ENCODE measurements at places on chromosomes 1 and 21.

- no peak for DNase-seq
Observed at GRCh38 chr1:202567738-202568137, 142.5 kb downstream of the SYT2 start.

DNA sequence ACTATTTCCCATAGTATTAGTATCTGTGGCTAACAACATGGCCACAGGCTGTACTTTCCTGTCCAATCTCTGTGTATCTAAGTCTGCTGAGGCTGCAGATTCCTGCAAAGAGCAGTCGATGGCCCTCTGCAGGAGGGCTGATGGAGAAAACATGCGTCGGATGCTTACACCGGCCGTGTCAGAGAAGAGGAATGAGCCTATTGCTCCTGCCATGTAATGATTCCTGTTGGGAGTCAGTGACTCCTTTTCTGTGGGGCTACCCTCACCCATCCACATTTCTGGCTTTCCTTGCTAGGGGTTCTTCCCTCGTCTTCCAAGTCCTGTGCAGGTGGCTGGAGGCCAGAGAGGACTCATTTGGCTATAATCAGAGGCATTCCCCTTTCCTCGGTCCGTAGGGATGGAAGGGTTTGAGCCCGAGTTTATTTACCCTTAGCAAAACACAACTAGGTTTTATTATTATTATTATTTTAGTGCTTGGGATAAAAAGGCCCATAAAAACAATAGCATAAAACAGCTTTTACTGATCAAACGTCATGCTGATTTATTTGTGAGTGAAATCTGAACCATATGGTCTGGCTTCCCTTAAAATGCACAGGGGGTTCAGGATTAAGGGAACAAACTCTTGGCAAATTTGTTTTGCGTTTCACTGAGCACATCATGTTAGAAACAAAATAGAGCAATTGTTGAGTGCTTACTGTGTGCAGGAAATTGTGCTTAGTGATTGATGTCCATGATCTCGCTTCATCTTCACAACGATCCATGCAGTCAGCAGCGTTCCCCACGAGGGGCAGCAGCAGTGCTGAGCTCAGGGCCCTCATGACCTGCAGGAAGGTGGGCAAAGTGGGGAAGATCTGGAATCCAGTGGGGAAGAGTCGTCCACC lies 70.8 kb downstream of the KIF26B start:
- DNase-seq: no peak

GRCh38 chr1:92817986-92818764 lies 13.7 kb upstream of the RPL5 start:
- no peak for DNase-seq

DNA sequence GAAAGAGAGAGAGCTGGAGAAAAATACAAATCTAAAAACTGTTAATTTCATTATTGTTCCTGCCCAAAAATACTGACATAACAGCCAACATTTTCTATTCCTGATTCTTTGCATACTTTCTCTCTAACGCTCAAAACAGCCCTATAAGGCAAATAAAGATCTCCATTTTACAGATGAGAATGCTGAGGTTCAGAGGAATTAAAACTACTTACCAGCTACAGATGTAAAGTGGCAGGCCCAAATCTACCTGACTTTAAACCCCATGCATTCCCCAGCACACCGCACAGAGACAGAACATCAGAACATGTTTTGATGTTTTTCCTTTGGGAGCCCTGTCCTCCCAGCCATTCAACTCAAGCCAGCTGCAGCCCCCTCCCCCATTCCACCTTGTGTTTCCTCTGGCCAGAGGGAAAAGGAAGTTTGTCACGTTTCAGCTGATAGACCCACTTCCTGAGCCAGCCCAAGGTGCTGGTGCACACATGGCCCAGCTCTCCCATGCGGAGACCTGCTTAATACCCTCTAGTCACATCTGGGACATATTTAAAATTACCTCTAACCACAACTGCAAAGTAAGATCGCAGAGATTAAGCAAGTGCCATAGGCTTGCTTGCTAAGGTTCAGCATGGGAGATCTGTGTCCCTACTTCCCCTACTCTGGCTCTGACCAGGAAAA lies 133.1 kb upstream of the NFIA start:
- no peak for DNase-seq

- no peak for DNase-seq
Observed at GRCh38 chr1:31754397-31754796, 9.7 kb downstream of the ADGRB2 start.

- DNase-seq: no peak
Observed at GRCh38 chr1:220843481-220844011, 35.7 kb upstream of the HLX start.

DNA sequence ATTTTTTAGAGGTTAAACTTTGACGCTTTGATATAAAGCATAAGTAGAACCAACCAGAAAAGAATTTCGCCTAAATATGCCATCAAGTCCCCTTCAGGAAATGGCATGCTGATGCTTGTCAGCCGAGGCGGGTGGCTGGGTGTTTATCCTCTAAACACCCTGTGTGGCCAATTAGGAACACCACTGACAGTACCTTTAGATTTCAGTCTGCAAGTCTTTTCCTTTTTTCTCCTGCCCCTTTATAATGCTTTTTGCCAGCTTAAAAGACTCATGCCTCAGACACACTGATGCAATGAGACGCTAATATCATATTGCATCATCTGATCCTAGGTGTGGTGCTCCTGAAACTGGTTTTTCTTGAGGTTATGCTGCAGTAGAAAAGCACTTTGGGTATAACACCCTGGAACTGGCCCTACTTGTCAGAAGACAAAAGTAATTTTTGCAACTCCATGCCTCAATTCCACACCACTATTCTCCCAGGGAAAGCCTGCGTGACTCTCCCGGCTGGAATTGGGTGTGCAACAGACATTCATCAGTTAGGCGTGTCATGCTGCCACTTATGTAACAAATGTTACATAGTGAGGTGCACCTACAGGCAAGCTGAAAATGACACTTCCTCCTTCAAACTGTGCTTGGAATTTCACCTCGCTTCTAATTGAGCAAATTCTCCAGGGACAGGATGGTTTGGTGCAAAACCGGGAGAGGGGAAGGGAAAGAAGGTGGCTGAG lies 2.0 kb upstream of the RCC2 start:
- DNase-seq: peak; percentile 50

DNA sequence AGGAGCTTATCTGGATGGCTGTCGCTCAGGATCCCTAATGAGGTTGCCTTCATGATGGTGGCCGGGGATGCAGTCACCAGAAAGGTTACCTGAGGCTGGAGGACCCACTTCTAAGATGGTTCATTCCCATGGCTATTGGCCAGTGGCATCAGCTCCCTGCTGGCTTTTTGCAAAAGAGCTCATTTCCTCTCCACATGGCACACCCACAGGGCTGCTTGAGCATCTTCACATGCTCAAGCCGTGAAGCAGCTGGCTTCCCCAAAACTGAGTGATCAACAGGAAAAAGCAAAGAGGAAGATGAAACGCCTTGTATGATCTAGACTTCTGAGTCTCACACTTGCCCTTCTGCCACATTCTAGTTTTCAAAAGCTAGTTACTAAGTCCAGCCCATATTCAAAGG lies 124.6 kb upstream of the CXADR start:
- DNase-seq: no peak

DNA sequence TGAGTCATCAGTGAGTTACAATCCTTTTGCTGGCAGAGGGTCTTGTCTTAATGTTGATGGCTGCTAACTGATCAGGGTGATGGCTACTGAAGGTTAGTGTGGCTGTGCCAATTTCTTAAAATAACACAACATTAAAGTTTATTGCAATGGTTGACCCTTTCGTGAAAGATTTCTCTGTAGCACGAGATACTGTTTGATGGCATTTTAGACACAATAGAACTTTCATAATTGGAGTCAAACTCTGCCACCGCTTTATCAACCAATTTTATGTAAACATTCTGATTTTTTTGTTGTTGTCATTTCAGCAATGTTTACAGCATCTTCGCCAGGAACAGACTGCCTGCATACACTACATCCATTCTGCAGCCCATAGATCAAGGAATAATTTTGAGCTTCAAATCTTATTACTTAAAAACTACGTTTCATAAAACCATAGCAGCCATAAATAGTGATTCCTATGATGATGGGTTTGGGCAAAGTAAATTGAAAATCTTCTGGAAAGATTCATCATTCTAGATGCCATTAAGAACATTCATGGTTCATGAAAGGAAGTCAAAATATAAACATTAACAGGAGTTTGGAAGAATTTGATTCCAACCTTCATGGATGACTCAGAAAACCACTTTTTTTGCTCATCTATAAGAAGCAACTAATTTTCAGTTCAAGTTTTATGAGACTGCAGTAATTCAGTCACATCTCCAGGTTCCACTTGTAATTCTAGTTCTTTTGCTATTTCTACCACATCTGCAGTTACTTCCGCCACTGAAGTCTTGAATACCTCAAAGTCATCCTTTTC lies 85.9 kb downstream of the TYW3 start:
- no peak for DNase-seq

GRCh38 chr21:39504230-39504629 lies 52.5 kb downstream of the SH3BGR start:
- no peak for DNase-seq

DNA sequence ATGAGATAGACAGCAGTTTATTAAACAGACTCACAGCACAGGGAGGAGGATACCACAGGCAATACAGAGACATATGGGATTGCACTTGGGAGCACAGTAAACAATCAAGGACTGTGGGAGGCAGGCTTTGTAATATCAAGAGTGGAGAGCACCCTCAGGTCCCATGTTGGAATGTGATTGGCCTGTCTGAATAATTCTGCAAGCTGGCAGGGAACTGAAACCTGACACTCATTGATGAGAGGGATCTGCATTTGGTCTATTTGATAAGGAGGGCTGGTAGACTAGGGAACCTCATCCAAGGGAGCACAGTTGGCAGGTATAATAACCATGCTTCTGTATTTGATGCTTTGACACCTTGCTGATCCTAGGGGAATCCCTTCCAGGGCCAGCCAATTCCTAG lies 69.9 kb upstream of the PRMT6 start:
- DNase-seq: no peak

DNA sequence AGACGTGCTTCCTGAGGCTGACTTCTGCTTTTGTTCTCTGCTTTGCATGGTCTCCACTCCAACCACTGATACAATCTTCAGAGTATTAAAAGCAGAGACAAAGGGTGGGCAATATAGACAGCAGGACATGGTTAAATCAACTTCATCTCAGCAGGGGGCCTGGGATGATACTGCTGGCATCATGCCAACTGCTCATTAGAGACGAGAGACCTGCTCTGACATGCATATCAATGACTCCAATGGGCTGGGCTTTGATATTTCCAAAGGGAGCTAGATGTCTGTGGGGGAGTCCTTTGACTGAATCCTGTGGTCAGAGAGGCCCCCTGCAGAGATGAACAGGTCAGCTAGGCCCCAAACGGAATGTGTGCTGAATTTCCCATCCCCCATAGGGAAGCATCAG lies 106.6 kb downstream of the ACTL8 start:
- no peak for DNase-seq

- DNase-seq: no peak
Observed at GRCh38 chr1:40930174-40930964, 49.1 kb upstream of the CTPS1 start.

DNA sequence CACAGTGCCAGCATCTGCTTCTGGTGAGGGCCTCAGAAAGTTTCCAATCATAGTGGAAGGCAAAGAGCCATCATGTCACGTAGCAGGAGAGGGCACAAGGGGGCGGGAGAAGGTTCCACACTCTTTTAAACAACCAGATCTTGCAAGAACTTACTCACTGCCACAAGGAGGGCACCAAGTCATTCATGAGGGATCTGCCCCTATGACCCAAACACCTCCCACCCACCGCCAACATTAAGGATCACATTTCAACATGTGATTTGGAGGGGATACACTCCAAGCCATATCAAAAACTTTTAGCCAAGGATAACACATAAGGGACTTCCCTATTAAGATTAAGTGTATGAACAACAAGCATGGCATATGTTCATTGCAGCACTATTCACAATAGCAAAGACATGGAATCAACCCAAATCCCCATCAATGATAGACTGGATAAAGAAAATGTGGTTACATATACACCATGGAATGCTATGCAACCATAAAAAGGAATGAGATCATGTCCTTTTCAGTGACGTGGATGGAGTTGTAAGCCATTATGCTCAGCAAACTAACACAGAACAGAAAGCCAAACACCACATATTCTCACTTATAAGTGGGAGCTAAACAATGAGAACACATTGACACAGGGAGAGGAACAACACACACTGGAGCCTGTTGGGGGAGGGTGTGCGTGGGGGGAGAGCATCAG lies 19.9 kb upstream of the SLC35F3 start:
- no peak for DNase-seq

GRCh38 chr1:4586611-4587160 lies 67.7 kb upstream of the AJAP1 start:
- no peak for DNase-seq

- DNase-seq: no peak
Observed at GRCh38 chr1:111474106-111474505, 322 bp downstream of the C1orf162 start.

DNA sequence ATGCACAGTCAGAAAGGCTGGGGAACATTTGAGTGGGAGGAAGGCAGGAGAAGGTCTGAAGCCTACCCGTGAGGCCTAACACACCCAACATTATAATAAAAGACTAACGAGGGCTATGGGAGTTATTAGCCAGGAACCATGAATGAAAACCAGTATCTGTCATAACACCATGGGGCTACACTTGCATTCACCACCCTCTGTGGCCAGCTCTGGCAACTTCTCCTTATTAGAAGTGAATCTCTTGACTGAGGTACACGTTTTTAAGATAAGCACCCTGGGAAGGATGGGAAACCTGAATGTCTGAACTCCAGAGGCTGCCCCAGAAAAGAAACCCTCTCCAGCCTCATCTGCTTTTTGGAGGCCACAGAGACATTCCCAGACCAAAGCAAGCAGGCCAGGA lies 204.3 kb upstream of the RAB4A start:
- DNase-seq: no peak

DNA sequence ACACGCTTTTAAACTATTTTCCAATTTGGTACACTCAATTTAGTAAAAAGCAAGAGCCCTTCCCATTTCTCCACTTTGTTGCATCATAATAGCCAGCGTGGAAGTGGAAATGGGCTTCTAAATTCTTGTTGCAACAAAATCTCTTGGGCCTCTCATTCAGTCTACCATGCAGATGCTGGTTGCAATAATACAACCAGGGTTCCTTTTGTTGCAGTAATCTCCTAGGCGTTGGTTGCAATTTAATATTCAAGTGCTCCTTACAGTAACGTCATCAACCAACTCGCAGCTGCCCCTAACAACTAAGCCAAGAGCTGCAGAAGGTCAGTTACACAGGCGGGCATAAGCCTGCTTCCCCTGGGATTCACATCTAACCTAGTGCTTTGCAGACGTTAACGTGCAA lies 2.7 kb upstream of the HDGF start:
- no peak for DNase-seq

Data from urothelium cell line (cell line).